ENCODE measurements at places on chromosomes 4 and X.
A peak's percentile ranks its signal among the peaks of the same experiment; 100 is the strongest.

DNA sequence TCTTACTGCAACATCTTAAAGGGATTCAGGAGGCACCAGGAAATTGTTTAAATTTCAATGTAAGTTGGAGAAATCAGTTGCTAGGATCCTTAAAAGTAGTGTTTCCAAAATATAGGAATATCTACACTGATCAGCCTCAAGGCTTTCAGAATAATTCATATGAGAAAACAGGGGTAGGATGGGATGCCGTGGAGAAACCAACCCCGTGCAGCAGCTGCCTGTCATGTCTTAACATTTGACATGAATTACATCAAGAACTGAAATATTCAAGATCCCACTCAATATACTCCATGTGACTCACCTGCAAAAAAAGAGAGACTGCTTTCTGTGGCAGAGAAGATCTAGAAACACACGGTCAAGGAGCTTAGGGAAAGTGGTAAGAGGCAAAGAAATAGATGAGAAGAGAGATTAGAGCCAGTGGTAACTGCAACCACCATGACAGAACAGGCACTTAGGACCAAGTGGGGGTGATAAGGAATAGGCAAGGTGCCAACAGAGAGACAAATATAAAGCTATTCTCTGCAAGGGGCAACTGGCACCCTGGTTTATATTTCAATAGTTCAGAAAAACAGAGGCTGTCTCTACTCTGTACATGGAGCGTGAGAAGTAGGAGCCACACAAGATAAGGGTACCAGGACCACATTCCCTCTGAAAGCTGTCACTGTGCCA is 64.0 kb downstream of the SLC39A8 start:
- no peak for DNase-seq

GRCh38 chrX:107384397-107385105 is 64.9 kb upstream of the FRMPD3 start:
- no peak for DNase-seq

- no peak for DNase-seq
Observed at GRCh38 chrX:153029875-153030274, 26.4 kb upstream of the PNMA3 start.

DNA sequence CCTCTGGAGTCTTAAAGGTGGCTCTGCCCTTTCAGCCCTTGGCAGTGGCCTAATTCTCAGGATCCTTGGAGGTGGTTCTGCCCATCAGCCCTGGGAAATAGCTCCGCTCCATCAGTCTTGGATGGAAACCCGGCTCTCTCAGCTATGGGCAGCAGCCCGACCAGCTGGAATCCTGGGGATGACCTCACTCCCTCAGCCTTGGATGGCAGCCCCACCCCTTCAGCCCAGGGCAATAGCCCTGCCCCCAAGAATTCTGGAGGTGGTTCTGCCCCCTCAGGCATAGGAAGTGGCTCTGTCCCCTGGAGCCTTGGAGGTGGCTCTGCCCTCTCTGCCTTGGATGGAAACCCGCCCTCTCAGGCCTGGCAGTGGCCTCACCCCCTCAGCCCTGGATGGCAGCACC is 127.7 kb downstream of the RBMX2 start:
- no peak for DNase-seq

DNA sequence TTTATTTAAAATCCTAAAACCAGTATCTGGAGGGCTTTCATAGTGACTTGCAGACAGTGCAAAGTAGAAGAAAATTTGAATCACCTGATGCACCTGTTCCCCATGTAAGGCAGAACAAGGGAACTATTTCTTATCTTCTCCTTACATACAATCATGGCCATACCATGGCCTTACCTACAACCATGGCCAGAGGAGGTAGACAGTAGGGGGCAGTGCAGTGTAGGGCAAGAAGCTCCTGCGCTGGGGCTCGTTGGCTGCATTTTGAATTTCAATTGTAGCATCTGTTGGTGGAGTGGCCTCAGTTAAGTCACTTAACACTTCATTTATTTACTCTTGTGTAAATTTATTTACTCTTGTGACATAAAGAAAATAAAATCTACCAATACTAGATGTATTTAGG is 33.0 kb downstream of the GALNTL6 start:
- DNase-seq = no peak

- DNase-seq = no peak
Observed at GRCh38 chr4:1839282-1839681, 16.7 kb downstream of the LETM1 start.

GRCh38 chr4:85391071-85391470 is 83.9 kb upstream of the ARHGAP24 start:
- no peak for DNase-seq

- no peak for DNase-seq
Observed at GRCh38 chr4:147370473-147370872, 110.4 kb upstream of the EDNRA start.

DNA sequence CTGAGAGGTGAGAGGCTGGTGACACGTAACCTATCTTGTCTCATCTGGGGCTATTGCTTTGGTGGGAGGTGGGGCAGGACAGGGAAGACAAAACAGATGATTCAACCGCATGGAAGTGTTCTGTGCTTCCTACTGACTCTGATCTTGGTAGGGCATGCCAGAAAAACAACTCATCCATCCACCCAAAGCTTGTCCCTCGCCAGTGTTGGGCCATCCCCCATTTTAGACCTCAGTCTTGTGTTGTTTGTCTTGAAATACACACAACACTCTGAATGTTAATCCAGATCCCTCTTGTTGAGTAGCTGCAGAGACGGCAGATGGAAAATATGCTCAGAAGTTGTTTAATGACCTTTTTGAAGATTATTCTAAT is 377 bp downstream of the CHRNA9 start:
- no peak for DNase-seq

DNA sequence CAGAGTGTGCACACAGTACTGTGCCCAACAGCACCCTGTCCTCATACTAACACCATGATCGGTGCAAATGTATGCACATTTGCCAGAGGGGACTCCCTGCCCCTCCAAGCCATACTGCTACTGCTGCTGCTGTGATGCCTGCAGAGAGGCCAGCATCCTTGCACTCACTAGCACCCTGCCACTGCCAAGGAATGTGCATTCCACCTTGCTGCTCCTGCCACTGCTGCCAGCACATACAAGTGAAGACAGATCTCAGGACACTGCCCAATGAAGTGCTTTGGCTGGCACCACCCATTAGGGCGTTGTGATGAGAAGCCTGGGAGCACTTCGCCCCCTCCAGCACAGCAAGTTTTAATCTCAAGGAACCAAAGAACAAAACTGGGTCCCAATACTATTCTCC is 146.3 kb upstream of the DMD start:
- no peak for DNase-seq

DNA sequence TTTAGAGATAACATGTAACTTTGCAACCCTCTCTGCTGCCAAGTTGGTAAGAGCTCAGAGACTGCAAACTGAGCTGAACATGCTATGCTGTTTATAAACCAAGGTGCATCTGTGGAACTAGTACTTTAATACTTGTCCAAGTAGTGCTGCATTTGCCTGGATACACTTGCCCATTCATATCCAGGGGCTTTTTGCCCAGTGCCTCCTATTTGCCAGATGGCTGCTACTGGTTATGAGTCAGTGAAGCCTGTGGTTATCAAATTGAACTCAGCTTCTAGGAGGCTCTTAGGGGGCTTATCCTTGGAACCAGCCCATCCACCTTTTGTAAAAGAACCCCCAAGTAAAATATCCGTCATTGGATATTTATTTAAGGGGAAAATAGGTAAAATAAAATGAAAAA is 79.6 kb downstream of the AFF2 start:
- no peak for DNase-seq

- no peak for DNase-seq
Observed at GRCh38 chrX:107227780-107228485, 21.5 kb downstream of the DNAAF6 start.

- no peak for DNase-seq
Observed at GRCh38 chr4:128315756-128316520, 28.3 kb upstream of the PGRMC2 start.

GRCh38 chr4:42638993-42639392 is 17.9 kb downstream of the ATP8A1 start:
- no peak for DNase-seq

GRCh38 chrX:48754238-48754637 is 7.3 kb upstream of the GLOD5 start:
- DNase-seq = no peak

- no peak for DNase-seq
Observed at GRCh38 chrX:144896323-144896722, 351.0 kb upstream of the SPANXN1 start.

DNA sequence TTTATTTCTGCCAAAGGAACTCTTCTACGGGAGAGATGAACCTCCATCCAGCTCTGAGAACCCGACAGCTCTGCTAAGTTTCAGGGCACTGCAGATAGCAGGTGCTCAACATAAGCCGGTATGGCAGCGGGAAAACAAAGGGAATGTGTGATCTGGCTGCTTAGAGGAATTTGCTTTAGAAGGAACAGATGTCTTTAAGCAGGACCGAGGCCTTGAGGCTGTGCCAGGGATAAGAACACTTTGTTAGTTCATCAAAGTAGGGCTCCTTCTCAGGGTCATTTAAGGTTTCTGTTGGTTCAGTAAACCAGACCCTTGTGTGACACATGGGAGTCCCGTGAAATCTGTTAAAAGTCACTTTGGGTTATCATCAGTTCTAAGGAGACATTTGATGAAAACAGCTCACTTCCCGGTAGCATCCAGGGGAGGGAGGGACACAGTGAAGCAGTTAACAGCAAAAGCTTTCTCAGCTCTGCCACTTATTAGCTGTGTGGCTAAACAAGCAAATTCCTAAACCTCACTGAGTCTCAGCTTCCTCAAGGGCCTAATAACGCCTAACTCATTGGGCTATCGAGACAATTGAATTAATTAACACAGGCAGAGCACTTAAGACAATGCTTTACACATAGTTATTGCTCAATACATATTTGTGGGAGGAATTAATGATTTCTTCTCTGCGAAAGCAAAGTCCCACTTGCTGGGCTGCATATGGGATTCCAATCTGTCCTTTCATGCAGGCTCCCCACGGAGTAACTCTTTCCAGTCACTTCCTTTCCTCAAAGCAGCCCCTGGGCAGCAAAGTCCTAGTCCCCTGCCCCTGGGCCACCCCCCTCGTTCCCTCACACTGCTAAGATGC is 2.9 kb upstream of the FTSJ1 start:
- no peak for DNase-seq

GRCh38 chrX:29071525-29072320 is 484.5 kb downstream of the IL1RAPL1 start:
- no peak for DNase-seq

- DNase-seq = no peak
Observed at GRCh38 chr4:16801356-16801755, 97.1 kb downstream of the LDB2 start.

- DNase-seq = no peak
Observed at GRCh38 chrX:17876135-17876534, 15.0 kb upstream of the RAI2 start.

DNA sequence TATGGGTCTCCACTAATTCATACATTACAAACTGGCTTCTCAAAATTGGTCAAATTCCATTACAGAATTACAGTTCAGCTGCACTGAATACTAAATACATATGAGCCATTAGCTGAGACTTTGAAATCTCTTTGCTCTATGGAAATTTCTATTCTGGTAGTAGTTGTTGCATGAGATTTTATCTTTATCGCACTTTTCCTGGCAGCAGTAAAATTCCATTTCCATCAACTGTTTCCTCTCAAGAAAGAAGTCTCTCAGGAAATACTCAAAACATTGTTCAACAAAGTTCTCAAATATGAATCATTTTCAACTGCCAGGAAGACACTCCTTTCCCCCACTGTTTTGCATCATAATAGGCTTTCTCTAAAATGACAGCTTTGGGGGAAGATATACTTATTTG is 51.3 kb downstream of the ATP11C start:
- DNase-seq = peak; percentile 47

- DNase-seq = no peak
Observed at GRCh38 chrX:142804085-142804484, 221.6 kb upstream of the SPANXN4 start.

- no peak for DNase-seq
Observed at GRCh38 chrX:49987651-49988050, 65.3 kb downstream of the CLCN5 start.

DNA sequence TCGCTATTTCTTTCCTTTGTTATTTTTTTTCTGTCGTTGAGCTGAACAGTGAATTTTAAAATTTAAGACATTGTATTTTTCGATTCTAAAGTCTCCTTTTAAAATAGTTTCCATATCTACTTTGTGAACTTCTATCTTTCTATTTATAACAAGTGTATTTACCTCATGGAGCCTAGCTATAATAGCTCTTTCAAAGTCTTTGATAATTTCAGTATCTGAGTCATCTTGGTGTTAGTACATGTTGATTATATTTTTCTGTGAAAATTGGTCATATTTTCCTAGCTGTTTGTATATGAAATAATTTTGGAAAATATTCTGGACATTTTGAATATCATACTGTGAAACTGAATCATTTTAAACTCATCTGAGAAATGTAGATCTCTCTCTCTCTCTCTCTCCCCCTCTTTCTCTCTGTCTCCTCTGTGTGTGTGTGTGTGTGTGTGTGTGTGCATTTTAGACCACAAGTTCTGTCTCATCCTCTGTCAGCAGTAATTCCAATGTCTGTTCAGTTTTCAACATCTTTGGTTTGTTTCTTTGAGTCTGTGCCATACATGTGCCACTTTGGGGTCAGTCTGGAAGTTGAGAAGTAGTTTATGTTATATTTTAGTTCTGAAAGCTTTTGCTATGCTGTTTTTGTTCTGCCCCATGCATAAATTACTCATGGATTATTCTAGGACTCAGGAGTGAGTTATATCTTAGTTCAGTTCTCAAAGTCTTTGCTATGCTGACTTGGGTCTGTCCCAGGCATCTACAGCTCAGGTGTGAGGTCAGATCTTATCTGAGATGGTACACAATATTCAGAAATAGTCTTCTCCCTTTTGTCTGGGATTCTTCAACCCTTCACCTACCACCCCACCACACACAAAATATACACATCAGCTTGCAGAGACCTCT is 366.4 kb upstream of the CASK start:
- no peak for DNase-seq

GRCh38 chr4:172348426-172348825 is 535.2 kb downstream of the GALNTL6 start:
- DNase-seq = no peak

- DNase-seq = no peak
Observed at GRCh38 chr4:137621056-137621455, 88.8 kb upstream of the PCDH18 start.

DNA sequence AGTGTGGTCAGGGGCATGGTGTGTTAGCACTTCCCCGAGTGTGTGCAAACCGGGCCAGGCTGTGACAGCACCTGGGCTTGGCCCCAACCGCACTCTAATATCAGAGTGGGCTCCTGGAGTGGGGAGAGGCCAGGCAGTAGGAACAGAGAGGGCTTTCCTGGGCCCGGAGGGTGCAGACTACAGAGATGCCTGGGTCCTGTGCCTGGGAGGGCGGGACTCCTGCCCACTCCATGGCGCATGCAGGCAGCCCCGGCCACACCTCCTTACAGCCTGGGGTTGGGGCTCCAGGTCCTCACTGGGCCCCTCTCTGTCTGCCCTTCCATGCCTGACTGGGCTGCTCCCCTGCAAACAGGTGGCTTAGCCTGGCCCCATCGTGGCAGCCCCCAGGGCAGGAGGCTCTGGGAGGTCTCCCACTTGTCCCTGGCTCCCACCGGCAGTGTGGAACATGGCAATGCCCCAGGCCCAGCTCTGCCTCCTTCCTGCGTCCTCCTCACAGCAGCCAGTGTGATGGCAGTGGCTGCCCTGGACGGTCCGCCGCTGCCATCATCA is 60.4 kb downstream of the AGA start:
- DNase-seq = no peak
